CD14-positive monocyte (primary cell): ENCODE measurements at places on chromosomes 13 and 19.

DNA sequence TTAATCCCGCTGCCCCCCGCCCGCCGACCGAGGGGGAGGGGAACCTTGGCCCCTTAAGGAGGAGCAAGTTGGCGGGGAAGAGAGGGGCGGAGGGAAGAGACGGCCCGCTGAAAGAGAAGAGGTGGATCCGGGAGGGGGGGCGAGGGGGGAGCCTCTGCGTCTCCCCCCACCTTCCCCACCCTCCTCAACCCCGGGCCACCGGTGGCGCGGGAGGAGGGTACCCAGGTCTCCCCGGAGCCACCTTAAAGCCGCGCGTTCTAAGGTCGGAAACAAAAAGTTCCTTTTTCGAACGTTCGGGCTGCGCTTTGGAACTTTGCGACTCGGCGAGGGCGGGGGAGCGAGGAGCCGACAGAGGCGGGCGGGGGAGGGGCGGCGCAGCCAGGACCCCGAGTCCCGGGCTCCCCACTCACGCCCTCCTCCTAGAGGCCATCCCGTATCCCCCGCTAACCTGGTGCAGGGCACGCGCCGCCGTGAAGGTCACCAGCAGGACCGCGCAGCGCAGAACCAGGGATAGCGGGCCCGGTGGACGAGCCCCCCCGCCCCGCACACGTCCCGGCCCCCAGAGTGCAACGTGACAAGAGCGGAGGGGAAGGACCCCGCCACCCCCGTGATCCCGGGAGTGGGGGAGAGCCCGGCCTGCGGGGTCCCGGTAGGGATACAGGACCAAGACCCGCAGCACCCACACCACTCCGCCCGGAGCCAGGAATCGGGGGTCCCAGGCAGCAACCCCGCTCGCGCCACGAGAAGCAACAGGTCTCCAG, 659 bp downstream of the ERF start:
- DNase-seq, result peak; percentile 54

DNA sequence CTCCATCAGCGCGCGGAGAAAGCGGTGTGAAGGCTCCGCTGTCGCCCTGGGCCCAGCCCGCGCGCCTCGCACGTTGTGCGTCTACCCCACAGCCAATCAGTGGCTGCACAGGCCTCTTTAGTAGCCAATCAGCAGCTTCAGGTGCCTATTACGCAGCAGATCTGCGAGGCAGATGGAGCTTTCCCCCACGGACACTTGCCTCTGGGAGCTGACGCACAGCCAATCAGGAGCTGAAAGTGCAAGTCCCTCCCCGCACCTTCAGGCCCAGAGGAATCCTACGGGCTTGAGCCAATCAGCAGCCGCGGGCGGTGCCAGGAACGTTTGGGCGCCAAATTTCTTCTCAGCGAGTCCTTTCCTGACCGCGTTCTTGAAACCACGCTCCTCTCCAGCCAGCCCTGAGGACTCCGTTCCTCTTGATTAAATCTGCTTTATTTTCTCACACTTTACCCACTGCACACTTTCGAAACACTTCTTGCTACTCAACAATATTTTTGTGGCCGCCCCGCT, 39.9 kb downstream of the SIGLEC7 start:
- DNase-seq, result peak; percentile 19

- DNase-seq, result no peak
Observed at GRCh38 chr19:15328312-15328711, 4.0 kb downstream of the BRD4 start.

DNA sequence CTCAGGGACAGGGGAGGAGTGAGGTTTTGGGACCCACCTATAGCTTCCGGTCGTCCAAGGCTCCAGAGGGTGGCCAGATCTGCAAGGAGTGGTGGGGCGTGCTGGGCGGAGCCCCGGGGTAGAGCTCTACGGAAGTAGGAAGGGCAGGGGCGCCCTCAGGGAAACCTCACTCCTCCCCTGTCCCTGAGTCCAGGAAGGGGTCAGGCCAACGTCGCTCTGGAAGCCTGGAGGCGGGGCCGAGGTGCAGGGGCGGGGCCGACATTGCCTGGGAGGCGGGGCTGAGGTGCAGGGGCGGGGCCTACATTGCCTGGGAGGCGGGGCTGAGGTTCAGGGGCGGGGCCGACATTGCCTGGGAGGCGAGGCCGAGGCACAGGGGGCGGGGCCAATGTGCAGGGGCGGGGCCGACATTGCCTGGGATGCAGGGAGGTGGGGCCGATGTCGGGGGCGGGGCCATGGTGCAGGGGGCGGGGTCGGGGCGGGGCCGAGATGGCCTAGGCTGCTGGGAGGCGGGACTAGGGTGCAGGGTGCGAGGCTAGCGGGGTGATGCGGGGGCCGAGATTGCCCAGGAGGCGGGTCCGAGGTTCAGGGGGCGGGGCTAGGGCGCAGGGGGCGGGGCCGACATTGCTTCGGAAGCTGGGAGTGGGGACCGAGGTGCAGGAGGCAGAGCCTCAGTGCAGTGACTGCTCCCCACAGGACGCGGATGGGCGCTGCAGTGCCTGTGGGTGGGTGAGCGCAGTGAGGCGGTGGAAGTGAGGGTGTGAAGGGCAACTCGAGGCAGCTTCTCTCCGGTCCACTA, 4.9 kb upstream of the PALM start:
- peak; percentile 93 for DNase-seq

DNA sequence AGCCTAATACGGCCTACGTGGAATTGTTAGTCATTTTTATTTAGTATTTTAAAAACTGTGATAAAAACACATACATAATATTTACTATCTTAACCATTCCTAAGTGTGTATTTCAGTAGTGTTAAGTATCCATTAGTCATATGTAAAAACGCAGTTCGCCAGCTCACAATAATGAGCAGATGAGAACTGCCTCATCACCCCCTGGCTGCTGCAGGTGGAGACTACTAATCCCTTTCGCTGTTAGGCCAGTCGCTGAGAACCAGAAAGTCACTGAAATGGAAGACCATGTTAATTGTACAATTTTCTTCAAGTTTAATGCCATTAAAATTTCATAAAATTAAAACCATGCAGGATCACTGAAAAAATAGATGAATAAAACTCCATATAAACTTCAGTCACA, 1.6 kb downstream of the ESD start:
- no peak for DNase-seq

DNA sequence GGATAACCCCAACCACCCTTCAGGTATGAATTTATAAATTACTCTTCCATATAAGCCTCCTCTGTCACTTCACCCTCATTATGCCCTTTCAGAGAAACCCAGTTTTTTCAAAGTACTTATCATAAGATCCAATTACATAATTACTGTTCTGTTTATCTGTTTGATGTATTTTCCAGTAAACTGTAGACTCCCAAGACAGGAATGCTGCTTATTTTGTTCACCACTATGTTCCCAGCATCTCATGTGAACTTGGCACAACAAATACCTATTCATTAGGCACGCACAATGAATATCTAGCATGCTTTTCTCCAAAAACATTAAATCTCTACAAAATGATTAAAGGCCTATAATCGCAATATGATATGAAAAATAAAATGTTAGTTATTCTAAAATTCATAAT, 13.2 kb downstream of the ENOX1 start:
- no peak for DNase-seq

- DNase-seq, result no peak
Observed at GRCh38 chr19:8416796-8417195, 3.7 kb downstream of the MARCHF2 start.

DNA sequence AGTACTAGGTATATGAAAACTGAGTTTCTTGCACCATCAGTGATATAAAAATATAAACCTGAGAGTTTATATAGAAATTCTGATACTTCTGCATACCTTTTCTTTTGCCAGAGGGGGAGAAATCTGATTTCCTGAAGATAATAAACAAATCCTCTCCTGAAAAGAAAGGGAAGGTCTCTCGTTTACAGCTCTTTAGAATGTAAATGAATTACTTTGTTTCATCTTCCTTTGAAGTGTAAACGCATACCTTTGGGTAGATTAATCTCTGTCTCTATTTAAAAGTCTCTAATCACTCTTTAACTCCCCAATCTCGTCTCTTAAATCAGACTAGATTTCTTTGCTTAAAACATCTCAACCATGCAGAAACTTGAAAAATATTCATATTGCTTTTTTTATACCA, 1092.9 kb downstream of the SLITRK5 start:
- DNase-seq, result no peak

DNA sequence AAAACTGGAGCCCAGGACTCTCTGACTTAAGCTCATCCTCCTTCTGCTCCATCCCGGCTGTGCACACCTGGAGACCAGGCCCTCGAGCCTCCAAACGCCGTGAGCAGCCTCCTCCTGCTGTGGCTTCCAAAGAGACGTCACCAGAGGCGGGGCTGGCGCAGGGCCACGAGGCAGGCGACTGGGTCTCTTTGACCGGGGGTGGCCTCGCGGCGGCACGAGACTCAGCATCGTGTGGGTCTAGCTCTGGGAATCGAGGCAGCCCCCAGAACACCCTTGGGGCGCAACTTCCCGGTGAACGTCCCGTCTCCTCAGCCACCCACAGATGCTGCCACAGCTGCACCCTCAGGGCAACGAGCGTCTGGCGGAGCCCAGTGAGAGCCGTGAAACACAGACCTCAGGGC, 22.8 kb downstream of the RASA3 start:
- no peak for DNase-seq
